ENCODE measurements at places on chromosomes 5 and 9.
A peak's percentile ranks its signal among the peaks of the same experiment; 100 is the strongest.

- no peak for DNase-seq
These were observed 29.8 kb upstream of the GNE start for GRCh38 chr9:36288070-36288469.

DNA sequence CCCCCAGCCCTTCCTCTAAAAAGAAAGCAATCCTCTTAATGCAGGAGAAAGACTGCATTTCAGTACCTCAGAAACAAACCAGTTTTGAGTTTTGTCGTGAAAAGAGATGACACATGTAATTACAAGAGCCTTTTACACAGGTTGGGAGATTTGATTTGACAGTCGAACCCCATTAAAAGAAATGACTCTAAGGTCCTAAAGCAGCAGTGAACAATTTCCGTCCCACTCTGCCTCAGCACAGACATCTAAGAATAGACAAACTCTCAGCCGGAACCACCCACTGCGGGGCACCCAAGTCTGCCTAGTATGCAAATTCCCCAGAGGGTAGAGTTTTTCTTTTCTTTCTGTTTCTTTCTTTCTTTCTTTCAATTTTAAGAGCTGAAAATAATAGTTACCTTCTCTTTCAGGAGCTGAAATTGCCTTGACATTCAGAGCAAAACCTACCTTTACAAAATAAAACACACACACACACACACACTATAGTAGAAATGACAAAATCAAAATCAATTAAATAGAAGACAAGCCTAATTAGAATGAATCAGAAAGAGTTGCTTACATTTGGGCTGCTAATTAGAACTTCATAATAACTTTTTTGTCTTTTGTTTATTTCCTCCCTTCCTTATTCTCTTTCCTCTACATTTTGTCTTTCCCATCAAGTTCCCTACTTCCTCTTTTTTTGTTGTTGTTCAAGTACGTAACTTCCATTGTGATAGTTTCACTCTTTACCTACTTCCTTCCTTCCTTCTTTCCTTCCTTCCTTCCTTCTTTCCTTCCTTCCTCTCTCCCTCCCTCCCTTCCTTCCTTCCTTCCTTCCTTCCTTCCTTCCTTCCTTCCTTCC is 65.1 kb downstream of the BASP1 start:
- DNase-seq = no peak

DNA sequence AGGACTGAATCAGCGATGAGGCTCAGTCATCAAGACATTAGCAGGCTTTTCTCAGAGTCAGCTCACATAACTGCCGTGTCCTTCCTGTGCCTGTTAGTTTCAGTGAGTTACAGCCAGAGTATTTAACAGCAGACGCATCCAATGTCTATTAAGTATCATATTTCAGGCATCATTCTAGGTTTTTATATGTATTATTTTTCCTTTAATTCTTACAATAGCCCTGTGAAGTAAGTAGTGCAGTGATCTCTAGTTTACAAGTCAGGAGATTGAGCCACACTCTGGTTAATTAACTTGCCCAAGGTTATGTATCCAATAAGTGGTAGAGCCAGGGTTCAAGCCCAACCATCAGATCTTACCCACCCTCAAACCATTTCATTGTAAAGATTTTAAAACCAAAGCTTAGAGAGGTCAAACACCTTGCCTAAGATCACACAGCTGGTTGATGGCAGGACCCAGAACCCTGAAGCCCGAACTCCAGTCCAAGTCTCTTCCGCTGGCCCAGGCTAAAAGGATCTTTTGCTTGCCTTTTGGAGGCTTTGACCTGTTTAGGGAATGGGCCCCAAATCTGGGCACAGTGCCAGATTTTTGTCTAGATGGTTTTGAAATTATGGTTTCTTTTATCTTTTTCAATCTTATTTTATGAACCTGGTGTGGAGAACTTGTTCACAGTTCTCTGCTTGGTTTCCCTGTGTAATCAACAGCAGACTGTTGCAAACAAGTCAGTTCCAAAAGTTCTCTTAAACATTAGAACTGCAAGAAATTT is 261.2 kb upstream of the CLINT1 start:
- DNase-seq = peak; percentile 67

DNA sequence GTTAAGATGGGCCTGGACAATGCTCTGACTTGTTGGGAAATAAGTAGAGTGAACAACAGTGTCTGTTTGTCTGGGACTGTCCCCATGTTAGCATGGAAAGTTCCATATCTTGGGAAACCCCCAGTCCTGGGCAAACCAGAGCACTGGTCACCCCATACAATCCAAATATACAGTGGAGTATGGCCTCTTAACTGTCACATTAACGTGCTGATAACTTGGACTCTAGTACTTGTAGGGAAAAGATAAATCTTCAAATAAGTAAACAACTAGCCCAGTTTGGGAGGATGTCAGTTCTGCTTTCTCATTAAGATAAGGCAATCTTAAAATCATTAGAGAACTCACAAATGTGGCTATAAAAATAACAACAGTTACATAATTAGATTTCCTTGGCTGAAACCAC is 47.6 kb upstream of the JAK2 start:
- DNase-seq = no peak

DNA sequence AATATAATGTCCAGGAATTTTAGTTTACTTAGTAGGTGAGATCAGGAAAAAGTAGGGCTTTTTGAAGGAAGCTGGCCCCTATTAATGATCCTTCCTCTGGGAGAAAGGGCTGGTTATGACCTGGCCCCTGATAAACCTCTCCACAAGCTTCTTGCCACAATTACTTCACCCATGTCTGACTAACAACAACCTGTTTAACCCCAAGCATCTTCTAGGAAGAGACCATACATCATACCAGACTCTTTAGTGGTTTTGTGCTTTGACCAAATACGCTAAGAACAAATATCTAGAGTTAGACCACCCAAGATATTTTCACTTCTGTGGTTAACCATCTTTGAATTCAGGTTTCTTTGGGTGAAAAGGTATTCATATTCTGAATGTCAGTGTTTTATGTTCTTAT is 174.0 kb upstream of the SLC27A6 start:
- no peak for DNase-seq

- peak; percentile 79 for DNase-seq
These were observed 164.2 kb downstream of the AUH start for GRCh38 chr9:91197232-91198181.

GRCh38 chr5:88419931-88420330 is 151.3 kb upstream of the TMEM161B start:
- no peak for DNase-seq
